Osteoblast (primary cell): ENCODE measurements at places on chromosomes 13 and 19.

- peak; percentile 84 for DNase-seq
Measured at GRCh38 chr19:8335343-8336071, 7.6 kb downstream of the KANK3 start.

DNA sequence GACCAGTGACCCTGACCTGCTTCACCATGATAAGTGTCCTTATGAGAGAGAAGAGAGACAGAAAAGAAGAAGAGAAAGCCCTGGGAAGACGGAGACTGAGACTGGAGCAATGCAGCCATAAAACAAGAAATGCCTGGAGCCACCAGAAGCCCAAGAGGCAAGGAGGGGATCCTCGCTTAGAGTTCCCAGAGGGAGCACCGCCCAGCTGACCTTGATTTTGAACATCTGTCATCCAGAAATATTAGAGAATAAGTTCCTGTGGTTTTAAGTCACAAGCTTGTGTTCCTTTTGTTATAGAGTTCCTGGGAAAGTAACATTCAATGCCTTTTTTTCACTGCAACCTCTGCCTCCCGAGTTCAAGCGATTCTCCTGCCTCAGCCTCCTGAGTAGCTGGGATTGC is 20.2 kb downstream of the CERS1 start:
- no peak for DNase-seq

- DNase-seq, result no peak
Measured at GRCh38 chr13:85985797-85986196, 186.6 kb upstream of the SLITRK6 start.

GRCh38 chr13:40181203-40181845 is 485.1 kb downstream of the FOXO1 start:
- no peak for DNase-seq

GRCh38 chr13:25869941-25870340 is 181.9 kb downstream of the SHISA2 start:
- no peak for DNase-seq
